ENCODE measurements at places on chromosomes 2 and 18.

GRCh38 chr2:162282765-162283425 lies 35.6 kb downstream of the IFIH1 start:
- no peak for DNase-seq

DNA sequence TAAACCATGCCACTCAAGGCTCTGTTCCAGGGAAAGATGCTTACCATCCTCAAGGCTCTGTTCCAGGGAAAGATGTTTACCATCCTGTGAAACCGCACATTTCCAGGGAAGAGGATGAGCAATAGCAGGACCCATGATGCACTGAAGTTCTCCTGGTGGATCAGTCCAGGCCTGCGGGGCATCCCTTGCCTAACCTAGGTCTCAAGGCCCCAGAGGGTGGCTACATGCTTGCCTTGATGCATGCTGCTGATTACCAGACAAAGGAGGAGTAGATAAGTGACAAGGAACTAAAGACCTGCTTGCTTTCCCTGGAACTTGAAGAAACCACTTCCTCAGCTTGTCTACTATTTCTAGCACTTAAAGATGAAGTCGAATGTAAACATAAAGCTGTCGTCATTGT lies 111.0 kb upstream of the LINC00305 start:
- DNase-seq: peak; percentile 49

- no peak for DNase-seq
Measured at GRCh38 chr2:160489111-160489510, 4.5 kb downstream of the RBMS1 start.

DNA sequence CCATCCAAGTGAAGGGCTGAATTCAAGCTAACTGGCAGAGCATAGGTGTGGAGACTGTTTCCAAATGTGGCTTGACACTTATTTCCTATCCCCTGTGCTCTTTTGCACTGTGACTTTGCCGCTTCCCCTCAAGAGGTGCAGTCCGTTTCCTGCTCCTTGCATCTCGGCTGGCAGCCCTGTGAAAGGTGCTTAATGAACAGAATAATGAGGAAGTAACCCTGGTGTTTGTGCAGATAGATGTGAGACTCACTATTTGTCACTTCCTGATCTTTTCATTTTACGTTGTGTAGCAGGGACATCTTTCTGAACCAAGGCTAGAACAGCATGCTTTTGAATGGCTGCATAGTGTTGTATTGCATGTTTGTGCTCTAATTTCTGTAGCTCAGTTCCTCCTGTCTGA lies 60.8 kb downstream of the CEP192 start:
- no peak for DNase-seq

GRCh38 chr2:1141079-1141478 lies 190.4 kb downstream of the SNTG2 start:
- DNase-seq: no peak

- DNase-seq: no peak
Measured at GRCh38 chr2:117952228-117952627, 61.6 kb downstream of the CCDC93 start.

DNA sequence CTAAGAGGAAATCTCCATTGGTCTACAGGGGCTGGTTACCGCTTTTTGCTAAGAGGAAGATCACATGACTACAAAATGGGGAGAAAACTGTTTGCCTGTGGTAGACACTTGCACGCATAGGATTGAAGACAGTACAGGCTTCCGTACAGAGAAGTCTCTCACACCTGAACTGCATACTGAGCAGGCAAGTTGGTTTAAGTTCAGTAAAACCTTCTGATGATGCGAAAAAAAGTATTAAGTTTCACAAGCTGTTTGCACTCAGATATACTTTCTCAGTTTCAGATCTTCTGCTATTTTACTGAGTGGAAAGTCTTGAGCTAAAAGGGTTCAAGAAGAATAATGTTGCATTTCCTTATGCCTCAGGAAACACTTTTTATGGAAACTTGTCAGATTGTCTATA lies 292.2 kb upstream of the MC4R start:
- DNase-seq: no peak

DNA sequence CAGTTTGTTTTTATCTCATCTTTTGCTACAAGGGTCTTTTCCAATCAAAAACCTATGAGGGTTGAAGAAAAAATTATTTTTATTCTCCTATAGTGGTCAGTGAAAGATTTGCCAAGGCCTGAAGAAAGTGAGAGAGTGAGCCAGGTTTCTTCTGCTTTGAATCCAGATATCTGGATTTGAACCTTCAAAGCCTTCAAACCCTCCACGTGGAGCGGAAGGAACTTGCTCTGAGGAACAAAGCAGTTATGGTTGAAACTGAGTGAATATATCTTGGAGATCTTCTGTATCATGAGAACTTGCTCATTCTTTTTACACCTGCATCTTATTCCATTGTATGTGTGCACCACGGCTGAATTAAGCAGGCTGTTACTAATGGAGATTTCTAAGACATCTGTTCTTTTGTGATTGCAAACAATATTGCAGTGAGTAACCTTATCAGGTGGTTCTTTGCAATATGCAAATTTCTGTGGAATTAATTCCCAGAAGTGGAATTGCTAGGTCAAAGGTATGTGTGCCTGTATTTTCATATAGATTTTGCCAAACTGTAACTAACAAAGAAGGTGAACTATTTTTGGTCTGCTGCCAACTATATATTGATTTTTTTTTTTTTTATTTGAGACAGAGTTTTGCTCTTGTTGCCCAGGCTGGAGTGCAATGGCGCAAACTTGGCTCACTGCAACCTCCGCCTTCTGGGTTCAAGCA lies 147.9 kb downstream of the B3GNT2 start:
- DNase-seq: no peak

DNA sequence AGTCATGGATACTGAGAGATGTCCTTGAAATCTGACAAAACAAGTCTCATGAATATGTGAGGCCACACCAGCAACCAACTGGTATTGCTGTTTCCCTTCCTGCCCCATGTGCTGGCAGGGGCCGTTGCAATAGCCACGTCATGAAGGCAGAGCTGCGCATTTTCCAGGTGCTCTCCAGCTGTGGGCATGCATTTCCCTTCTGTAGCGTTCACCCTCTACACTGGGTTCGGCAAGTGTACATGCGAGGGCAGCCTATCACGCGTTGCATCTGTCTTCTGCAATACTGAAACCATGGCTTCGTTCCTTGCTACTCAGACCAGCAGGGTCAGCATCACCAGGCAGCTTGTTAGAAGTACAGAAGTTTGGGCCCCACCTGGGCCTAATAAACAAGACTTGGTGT lies 17.4 kb downstream of the ARL4C start:
- DNase-seq: no peak

DNA sequence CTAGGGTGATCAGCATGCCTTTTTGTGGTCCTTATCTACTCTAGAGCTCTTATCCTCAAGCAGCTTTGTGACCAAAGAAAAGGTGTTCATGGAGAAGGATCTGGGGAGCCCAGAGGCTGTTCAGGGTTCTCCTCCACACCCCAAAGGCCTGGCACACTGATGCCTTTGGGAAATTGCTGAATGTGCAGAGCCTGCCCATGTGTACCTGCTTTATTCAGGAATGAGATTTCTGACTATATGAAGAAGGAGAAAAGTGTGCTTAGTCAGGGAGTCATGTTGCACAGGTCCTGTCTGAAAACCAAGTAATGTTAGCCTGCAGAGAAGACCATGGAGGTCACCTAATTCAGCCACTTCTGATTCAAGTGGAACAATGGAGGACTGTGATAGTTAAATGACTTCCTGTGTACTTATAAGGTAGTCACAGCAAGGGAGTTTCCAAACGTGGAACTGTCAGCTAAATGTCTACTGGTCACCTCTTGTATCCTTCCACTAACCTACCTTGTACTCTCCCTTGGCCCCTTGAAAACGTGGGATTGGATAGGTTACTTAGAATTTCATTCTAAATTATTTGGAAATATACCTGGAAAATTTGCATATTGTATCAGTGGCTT lies 81.3 kb downstream of the LIMS1 start:
- DNase-seq: no peak

DNA sequence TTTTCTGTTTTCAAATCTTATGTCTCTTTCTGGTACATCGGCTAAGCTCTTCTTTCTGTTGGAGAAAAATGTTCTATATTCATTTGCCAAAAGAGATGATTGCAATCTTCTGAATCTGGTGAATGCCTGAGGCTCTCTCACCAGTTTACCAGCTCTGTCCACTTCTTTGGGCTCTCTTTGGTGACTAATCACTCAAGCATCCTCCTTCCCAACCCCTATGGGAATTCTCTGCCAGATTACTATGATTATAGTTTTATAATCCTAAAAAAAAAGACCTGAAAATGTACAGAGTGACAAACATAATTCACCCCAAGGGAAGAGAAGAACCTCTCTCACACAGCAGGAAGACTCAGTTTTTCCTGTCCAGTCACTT lies 187.3 kb downstream of the CAMKMT start:
- DNase-seq: peak; percentile 32

DNA sequence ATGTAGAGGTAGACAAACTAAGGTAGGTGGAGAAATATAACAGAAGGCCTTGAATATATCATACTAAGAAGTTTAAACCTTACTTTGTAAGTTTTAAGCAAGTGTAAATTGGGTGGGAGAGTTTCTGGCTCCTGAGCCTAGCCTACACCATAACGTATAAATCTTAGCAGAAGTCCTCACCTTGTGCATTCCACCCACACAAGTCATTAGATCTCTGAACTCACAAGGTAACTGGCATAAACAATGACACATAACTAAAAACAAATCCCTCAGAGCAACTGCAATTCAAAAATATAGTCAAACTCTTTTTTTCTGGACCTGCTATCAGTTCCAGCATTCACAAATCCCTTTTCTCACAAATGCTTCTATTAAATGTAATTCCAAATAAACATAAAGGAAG lies 9.4 kb downstream of the REV1 start:
- DNase-seq: no peak

DNA sequence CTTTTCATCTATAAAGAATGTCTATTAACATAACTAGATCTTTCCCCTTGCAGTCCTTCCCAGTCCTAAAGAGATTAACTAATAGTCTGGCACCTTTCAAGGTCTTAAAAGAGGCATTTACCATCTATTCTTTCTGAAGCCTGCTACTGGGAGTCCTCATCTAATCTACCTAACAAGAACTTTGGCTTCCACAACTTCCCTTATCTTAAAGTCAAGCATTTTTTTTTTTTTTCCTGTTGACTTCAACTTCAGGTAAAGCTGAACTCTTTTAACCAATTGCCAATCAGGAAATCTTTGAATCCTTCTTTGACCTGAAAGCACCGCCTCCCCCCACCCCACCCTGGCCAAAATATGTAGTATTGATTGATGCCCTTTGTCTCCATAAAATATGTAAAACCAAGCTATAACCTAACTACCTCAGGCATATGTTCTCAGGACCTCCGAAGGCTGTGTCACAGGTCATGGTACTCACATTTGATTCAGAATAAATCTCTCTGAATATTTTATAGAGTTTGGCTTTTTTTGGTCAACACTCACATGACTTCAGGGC lies 168.6 kb downstream of the PTPRM start:
- no peak for DNase-seq

GRCh38 chr2:213733893-213734292 lies 449.6 kb downstream of the SPAG16 start:
- no peak for DNase-seq

GRCh38 chr2:38190542-38191218 lies 114.7 kb upstream of the CYP1B1 start:
- no peak for DNase-seq

- DNase-seq: no peak
Measured at GRCh38 chr2:156490466-156490840, 54.3 kb downstream of the GPD2 start.
